ENCODE measurements at places on chromosomes 13 and 19.

DNA sequence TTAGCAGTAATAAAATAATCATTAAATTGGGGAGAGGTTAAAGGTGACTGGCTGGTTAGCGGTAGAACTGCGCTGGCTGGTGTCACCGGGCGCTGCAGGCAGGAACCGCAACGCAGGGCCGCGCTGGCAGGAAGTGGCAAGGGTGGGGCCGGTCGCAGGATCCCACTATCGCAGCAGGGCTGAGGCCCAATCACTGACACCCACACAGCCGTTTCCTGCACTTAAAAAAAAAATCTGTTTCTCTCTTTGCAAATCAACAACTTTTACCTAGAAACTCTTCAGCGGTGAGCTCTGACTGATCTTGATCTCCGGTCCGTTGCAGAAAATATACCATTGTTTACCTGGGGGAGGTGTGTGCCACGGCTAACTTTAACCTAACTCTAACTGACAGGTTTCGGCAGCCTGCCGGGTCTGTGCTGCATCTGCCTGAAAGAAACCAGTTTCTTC lies 46.9 kb downstream of the KLF2 start:
- DNase-seq, result peak; percentile 100

DNA sequence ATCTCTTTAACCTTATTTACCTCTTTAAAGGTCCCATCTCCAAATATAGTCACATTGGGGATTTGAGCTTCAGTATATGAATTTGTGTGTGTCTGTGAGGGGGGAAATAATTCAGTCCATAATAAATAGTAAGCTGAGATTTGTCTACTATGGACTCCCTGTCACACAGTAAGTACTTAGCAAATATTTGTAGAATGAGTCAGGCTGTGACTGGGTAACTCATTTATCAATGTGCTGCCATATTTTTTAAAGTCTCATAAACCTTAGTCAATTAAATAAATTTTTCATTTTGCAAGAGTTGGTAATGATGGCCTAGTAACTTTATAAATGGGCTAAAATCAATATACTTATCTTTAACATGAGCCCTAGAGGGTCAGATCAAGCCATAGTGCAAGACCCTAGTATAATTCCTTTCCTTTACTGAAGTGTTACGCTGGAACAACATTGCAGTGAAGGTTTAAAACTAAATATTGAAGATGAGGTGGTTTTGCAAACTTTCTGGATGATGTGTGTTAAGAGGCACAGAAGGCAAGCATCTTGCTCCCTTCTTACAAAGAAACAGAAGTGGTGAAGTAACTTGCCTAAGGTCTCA lies 305.1 kb downstream of the KCNRG start:
- no peak for DNase-seq

- no peak for DNase-seq
Measured at GRCh38 chr13:107099661-107100060, 531.7 kb upstream of the ARGLU1 start.

DNA sequence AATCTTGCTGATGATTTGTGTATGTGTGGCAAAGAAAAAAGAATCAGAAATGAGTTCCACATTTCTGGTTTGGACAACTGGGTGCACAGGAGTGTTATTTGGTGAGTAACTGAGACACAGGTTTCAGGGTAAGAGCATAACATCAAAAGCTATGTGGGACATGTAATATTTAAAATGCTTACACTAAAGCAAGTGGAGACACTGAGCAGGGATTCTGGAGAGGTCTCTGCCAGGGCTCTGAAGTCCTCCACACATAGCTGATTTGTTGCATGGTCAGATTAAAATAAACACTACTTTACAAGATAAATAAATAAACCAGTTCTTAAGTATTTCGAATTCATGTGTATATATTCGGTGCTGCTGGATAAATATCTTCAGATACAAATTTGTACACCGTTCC lies 16.3 kb upstream of the PEG3 start:
- no peak for DNase-seq

GRCh38 chr19:50573741-50574461 lies 5.7 kb upstream of the LRRC4B start:
- no peak for DNase-seq

GRCh38 chr19:38649305-38650171 lies 2.1 kb downstream of the ACTN4 start:
- DNase-seq, result no peak

DNA sequence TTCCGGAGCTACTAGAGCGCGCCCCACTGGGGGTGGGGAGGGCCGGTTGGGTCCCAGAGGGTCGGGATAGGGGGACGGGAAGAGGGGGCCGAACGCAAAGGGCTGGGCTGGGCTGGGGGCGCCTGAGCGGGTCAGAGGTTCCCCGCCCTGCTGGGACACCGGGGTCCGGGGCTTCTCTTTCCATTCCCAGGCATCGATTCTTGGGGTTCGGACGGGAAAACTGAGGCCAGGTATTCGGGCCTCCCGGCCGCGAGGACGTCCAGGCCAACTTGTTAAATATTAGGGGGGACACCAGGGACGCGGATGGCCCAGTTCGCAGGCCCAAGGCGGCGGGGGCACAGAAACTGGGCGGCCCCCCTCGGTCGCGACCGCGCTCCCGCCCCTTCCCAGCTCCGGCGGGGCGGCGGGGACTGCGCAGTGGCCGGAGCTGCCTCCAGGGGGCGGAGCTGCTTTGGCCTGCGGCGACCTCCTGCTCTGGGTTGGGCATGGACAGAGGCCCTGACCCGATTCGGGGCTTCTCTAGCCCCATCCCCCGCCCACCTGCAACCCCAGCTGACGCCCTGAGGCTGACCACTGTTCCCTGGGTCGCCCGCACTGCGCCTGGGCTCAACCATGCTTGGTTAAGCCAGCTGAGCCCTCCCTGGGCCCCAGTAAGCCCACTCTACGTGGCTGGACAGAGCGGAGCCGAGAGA lies 1.2 kb upstream of the KLF16 start:
- peak; percentile 37 for DNase-seq

GRCh38 chr13:78319101-78319627 lies 284.2 kb downstream of the POU4F1 start:
- DNase-seq, result no peak

GRCh38 chr13:26482451-26483197 lies 74.9 kb upstream of the WASF3 start:
- DNase-seq, result no peak

DNA sequence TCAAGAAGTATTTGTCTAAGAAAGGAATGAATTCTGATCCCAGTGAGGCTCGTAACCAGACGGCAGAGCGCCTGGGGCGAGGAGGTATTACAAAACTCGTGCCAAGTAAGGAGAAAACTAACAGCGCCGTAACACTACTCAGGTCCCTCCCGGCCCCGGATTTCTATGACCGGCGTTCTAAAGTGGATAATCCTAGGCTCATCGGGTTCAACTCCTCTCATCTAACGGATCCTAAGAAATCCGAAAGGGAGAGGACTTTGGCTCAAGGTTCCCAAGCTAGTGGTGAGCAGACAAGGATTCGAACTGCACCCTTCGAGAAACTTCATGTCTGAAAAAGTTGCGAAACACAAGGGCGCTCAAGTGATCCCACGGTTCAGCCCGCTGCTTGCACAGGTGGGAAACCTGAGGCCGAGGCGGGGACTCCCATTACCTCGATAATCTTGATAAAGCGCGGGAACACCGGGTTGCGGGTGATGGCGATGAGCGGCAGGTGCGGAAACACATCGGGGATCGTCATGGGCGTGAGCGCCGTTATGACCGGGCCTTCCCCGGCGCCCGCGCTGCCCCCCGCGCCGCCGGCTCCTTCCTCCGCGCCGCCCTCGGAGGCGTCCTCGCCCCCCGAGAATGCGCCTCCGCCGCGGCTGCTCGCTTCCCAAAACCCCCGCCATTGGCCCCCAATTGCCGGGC lies 529 bp downstream of the LONP1 start:
- DNase-seq, result no peak

DNA sequence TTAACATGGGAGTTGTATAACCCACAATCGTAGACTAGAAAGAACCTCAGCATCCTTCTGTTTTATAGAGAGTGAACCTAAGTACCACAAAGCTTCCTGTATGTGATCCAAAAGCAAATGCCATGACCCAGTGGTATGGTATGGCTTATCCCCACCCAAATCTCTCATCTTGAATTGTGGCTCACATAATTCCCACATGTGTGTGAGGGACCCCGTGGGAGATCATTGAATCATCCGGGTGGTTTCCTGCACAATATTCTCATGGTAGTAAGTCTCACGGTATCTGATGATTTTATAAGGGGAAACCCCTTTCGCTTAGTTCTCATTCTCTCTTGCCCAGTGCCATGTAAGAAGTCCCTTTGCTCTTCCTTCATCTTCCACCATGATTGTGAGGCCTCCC lies 587.9 kb downstream of the LMO7 start:
- DNase-seq, result no peak

- DNase-seq, result no peak
Measured at GRCh38 chr13:39855236-39855635, 199.8 kb downstream of the COG6 start.

- DNase-seq, result no peak
Measured at GRCh38 chr19:2362970-2363300, 2.9 kb downstream of the TMPRSS9 start.

DNA sequence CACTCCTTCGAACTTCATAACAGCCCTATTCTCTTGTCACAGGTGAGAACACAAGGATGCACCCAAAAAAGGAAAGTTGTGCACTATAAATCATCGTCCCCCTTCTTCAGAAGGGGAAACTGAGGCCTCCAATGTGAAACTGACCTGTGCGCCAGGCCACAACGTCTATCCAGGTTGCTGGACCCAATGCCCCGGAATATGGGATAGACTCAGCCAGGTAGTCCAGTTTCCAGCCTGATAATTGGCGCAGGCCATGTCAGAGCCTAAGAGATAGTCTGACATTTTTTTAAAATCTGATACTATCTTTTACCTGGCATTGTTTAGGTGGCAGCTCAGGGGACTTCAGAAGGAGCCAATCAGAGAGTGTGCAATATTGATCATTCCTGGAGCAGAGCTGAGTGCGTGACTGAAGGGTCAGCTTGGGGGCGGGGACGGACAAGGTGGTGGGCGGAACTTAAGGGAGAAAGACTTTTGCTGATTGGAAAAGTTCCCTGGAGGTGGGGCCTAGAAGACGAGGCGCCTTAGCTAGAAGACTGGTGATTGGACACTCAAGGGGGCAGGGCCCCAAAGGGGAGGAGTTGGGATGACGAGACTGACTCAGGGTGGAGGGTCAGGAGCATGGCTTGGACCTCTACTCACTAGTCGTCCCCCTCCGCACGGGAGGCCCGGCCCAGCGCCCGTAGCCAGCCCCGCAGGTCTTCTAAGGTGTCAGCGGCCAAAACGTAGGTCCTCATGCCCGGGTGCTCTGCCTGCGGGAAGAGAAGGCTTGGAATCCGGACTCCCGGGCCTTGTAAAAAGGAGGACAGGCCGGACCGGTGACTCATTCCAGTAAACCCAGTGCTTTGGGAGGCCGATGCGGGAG lies 8.5 kb downstream of the PLEKHA4 start:
- DNase-seq, result no peak

DNA sequence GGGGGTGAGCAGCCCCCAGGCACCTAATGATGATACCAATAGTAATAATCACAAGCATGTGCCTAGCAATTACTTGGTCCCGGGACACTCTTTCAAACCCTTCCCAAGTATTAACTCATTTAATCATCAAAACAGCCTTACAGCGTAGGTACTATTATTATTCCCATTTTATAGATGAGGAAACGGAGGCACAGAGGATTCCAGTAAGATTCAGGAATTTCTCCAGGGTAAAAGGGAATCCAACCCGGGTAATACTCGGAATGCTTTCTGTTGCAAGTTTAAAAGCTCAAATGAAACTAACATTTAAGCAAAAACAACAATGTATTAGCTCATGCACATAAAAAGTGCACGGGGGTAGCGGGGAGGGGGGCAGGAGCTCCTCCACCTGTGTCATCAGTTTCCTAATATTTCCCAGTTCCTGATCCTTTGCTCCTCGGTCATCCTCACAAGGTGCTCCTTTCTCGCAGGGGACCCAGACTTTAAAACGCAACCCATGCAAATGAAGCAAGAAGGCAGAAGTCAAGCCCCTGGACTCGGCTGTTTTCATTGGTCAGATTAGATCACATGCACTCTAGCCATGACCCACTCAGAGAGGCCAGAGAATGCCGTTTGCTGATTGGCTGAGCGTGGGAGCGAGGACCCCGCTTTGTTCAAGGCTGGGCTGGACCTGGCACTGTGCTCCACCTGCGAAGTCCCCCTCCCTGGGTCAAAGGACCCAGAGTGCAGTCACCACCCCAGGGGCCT lies 38.3 kb upstream of the C19orf12 start:
- DNase-seq, result no peak

GRCh38 chr19:4587527-4587926 lies 28.0 kb upstream of the SEMA6B start:
- DNase-seq, result no peak

DNA sequence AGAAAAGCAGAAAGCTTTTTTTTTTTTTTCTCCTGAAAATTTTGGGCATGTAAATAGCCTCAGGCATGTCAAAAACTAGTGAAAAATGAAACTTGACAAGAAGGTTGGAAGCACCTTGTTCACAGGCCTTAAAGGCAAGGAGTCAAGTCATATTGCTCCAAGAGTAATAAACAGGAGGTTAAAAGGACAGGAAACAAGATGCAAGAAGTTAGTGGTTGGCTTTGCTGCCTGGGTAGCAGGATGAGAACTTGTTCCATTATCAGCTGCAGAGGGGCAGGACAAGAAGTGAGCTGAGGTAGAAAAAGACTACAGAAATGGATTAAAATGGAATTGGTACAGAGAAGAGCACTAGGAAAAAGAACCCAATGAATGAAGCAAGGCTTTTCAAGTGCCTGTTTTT lies 242.6 kb downstream of the DCT start:
- no peak for DNase-seq

DNA sequence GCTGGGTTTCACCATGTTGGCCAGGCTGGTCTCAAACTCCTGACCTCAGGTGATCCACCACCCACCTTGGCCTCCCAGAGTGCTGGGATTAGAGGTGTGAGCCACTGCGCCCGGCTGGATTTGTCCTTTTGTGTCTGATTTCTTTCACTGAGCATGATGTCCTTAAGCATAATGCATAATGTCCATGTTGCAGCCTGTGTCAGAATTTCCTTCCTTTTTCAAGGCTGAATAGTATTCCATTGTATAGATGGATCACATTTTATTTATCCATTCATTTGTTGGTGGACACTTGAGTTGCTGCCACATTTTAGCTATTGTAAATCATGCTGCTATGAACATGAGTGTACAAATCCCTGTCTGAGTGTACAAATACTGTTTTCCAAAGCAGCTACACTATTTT lies 25.5 kb downstream of the RFX2 start:
- DNase-seq, result no peak
